ENCODE measurements at places on chromosomes 3 and 15.

- DNase-seq = no peak
Observed at GRCh38 chr3:5022966-5023776, 43.9 kb downstream of the BHLHE40 start.

DNA sequence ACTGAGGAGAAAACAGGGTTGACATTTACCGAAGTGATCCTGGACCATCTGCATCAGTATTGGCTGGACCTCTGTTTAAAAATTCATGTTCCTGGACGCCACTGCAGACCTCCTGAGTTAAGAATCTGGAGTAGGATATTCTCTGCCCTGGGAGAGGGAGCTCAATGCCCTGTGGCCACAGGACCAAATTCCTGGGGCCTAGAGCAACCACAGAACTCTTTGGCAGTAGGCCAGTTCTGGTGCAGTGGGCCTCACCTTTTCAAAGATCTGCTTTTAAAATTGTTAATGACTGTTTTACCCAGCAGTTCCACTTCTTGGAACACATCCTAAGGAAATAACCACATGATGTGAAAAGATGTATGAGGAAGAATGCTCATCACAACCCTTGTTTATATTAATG lies 133.3 kb upstream of the ADPGK start:
- DNase-seq = no peak

- DNase-seq = no peak
Observed at GRCh38 chr15:96422125-96422524, 91.6 kb downstream of the NR2F2 start.

- no peak for DNase-seq
Observed at GRCh38 chr3:58005669-58006068, 2.6 kb upstream of the FLNB start.

- no peak for DNase-seq
Observed at GRCh38 chr3:16550305-16550675, 36.8 kb upstream of the RFTN1 start.

GRCh38 chr3:133896002-133896761 lies 500 bp upstream of the RAB6B start:
- DNase-seq = no peak
